ENCODE measurements at places on chromosomes 7 and 10.
A peak's percentile ranks its signal among the peaks of the same experiment; 100 is the strongest.

- DNase-seq, result no peak
Measured at GRCh38 chr10:94324609-94325233, 38.0 kb downstream of the NOC3L start.

DNA sequence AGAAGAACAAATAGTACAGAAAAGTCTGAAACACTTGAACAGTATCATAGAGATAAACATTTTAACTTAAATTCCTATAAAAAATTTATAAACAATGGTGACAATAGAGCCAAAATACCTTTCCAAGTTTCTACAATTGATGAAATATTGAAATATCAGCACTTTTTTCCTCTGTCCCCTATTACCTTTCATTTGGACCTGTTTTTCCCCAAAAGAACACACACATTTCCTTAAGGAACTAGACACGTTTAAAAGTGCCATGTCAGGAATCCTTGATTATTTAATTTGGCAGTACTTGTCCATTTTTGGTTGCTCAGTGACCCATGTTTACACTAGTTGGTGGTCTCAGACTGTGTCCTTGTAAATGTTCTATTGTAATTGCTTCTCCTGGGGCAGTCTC is 162.6 kb downstream of the CTNNA3 start:
- DNase-seq, result no peak

DNA sequence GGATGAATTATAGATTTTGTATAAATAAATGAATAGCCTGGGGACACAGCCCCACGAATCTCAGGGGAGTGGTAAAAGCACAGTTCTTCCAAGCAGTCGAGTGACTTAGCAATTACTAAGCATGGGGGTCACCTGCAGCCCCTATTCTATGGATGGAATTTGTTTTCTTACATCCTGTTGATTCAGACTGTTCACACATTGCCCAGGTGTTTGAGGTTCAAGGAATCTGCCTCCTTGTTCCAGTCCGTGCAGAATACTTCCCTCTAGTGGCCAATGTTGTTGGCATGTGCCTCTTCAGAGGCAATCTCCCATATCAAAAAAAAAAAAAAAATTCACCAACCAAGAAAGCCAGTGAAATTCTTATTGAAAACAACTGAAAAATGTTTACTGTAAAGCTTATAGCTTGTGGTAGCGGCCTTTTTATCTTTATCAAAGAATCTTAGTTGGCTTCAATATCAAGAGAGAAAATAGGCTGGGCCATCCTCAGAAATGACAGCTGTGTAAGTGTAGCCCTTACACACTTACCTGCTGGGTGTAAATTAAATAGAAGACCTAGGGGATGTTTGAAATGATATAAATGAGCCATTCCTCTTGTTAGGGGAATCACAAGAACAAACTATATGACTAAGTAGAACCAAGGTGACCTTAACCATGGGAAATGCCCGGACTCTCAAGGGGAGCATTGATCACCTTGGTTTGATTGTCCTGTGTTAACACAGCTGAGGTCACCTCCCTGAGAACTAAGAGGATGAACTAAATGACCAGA is 7.8 kb downstream of the LIPM start:
- peak; percentile 71 for DNase-seq

DNA sequence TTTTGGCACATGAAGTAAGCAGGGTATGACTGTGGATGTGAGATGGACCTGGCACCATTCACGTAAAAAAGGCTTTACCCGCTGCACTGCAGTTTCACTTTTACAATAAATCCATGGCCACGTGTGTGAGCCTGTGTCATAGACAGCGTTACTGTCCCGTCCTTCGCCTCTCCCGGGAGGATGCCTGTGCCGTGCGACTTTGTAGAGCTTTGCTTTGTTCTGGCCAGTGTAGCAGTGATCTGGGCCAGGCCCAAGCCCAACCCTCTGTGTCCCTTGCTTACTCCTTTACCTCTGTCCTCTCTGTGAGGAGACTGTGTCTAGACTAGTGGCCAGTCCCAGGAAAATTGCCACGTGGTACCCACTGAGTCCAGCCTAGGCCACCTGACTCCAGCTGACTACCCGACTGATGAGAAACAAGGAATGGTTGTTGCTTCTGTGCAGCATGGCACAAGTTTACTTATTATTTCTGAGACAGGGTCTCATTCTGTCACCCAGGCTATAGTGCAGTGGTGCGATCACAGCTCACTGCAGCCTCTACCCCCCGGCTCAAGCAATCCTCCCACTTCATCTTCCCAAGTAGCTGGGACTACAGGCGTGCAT is 48.1 kb downstream of the JAKMIP3 start:
- no peak for DNase-seq

GRCh38 chr10:6213257-6213905 is 10.6 kb downstream of the PFKFB3 start:
- DNase-seq, result no peak

DNA sequence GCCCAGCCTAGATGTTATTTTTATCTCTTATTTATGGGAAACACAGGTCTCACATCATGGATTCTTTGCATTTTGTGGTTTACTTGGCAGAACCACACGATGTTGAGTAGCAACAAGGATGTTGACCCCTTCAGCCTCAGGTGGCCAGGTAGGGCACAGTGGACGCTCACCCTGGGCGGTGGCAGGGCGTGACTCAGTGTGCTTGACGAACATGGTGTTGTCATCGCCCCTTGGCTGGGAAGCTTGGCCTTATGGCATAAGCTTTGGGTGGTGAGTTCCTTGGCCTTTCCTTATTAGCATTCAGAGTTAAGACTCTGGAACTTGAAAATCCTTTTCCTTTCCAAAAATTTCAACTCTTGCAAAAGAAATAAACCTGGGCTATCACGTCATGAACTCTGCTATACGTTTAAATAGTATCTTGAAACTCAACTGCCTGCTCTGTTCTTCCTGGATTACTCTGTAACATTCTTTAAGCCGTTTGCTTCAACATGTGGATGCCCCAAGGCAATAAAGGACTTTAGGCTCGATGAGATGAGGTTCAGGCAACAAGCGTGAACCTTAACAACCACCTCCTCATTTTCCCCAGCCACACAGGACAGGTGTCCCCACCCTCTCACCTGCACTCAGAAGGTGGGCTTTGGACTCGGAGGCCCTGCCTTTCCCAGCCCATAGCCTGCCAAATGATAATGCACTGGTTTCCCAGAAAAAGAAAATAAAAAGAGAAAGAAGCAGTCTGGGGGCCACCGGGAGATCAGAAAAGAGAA is 22.5 kb upstream of the ECHDC3 start:
- no peak for DNase-seq

DNA sequence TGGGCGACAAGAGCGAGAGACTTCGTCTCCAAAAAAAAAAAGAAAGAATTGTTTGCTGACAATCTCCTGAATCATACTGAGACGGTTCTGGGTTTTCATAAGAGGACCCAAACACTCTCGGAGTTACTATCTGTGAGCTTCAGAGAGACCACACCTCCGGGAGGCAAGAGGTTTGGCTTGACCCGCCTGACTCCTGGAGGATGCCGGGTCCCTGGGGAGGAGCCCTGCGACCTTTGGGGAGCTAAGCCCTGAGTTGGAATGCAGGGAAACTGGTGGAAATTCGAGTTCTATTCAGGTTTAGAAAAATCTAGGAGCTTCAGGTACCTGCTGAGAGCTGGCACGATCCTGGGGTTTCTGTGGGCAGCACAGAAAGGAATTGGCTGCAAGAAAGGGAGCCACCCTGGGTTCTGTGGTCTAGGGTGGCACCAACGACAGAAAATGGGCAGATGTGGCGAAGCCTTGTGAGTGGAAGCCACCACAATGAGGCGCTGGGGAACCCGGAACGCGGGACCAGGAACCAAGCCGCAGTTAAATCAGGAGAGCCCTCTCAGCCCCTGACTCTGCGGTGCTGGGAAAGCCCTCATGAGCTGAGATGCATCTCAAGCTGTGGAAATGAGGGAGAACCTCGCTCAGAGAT is 21.9 kb upstream of the GATAD1 start:
- DNase-seq, result no peak

GRCh38 chr10:96764425-96765060 is 44.2 kb upstream of the PIK3AP1 start:
- DNase-seq, result no peak

- DNase-seq, result no peak
Measured at GRCh38 chr7:41152179-41152678, 550.7 kb downstream of the INHBA start.

- DNase-seq, result no peak
Measured at GRCh38 chr7:129197771-129198170, 9.3 kb downstream of the SMO start.

- no peak for DNase-seq
Measured at GRCh38 chr7:30915005-30915601, 3.5 kb downstream of the AQP1 start.

GRCh38 chr10:3701491-3701890 is 83.5 kb downstream of the KLF6 start:
- no peak for DNase-seq

GRCh38 chr7:36515847-36516246 is 126.2 kb downstream of the ANLN start:
- no peak for DNase-seq

GRCh38 chr10:91088300-91089140 is 131.9 kb upstream of the PCGF5 start:
- peak; percentile 22 for DNase-seq

DNA sequence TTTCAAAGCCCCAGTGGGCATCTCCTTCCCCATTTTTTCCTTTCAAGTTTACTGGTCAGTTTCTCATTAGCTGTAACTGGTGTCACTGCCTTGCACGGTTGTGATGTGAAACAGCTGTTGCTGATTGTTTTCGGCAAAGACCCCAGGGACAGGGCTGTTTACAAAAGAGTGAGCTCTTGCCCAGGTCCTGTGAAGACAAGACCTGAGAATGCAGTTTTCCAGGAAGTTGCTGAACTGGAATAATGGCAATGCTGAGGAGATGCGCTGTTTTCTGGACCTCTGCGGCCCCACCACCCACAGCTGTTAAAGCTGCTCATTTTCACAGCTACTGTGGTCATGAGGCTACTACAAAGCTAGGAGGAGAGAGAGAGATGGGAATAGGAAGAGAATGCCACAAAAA is 116.6 kb upstream of the RSU1 start:
- DNase-seq, result no peak

DNA sequence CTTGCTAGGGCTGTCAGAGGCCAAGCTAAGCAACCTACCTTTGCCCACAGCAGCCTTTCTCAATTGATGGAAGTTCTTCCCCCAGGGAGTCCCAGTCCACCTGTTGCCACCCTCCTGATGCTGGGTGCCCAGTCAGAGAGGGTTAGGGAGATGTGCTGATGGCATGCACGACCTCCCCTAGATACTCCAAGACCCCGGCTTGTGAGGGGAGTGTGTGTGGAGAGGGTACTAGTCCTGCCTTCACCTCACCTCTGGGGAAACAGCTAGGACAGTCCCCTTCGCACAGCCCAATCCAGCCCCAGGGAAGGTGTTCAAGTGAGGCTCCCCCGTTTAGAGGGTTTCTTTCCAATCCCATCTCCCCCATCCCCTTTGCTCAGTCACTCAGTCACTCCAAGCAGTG is 1.3 kb upstream of the UNC5B start:
- no peak for DNase-seq

GRCh38 chr7:155466814-155467733 is 9.1 kb downstream of the EN2 start:
- DNase-seq, result peak; percentile 26

GRCh38 chr10:15780353-15781135 is 60.8 kb upstream of the ITGA8 start:
- no peak for DNase-seq

GRCh38 chr10:130575756-130576285 is 439.6 kb downstream of the GLRX3 start:
- DNase-seq, result no peak

GRCh38 chr7:19508821-19509220 is 200.0 kb downstream of the POLR1F start:
- DNase-seq, result no peak

DNA sequence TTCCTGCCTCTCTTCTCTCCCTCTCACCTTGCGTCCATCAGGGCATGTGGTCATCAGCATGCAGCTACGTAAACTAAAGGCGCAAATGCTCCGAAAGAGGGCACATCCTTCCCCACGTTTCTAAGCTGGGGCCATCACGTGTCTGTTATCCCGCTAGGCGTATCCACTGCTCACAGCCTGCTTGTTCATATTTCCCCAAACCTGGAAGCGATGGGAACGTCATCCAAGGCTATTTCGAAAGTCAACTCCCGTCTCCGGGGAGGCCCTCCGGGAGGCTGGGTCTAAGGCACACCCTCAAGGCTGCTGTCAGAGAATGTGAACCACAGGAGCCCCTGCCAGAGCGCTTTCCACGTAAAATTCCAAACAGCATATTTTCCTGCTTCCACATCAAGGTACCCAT is 199.2 kb downstream of the DIP2C start:
- no peak for DNase-seq

DNA sequence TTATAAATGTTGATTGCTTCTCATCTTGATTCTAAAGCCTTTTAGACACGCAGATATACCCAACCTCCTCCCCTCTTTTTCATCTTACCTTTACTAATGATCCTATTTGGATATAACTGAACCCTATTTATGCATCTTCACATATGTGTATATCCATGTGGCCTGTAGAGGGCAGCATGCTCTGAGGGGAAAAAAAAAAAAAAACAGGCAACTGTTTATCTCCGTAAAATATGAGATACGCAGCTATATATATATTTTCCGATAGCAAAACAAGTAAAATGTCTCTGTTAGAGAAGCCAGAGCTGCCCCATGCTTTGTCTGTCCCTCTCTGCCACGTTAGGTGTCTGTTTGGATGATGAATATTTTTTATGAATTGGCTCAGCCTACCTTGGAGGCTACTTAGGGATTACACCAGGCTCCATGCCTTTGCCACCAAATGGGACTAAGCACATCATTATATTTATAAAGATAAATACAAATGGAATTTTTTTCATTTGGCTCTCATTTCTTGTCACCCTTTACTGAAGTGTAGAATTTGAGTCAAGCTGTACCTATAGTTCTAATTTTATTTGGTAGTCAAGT is 174.8 kb upstream of the FZD1 start:
- peak; percentile 59 for DNase-seq

GRCh38 chr10:43231523-43232078 is 35.3 kb downstream of the RASGEF1A start:
- no peak for DNase-seq

DNA sequence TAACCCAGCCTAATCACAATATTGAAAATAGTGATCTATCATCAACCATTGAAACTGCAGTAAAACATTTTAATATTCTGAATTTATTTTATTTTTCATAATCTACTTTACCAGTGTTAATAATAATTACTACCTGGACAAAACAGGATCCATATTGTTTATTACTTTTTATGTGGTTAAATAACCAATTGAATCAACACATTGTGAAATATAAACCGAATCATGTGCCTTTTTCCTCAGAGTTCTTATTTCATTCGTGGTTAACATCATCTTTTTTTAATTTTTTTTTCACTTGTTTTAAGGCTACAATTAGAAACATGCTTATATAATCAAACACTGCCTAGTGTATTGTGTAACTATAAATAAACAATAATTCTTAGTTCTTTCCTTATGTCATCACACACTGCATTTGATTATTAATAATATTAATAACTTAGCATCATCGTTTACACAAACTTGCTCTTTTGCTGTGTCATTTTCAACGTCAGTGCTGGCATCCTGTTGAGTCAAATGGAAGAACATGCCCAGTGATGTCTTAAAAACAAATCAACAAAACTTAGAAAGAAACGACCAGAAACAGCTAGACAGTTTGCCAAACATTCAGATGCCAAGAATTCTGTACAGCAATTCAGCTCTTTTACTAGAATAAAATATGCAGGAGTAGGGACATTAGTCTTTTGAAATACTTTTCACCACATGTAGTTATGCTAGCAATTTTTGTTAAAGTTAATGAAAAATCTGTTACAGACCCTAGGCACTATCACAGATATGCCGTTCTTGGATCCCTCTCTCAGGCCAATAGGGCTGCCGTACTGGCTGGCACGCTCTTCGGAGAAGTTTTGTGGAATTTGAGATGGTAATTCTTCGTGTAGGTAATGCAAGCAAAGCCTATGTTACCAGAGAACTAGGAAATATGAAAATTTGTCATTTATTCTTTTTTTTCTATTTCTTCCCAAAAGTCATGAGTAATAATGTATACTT is 330.4 kb upstream of the SEMA3A start:
- DNase-seq, result peak; percentile 71

All from astrocyte of the spinal cord (primary cell).